ENCODE measurements at places on chromosomes 1 and 21.

DNA sequence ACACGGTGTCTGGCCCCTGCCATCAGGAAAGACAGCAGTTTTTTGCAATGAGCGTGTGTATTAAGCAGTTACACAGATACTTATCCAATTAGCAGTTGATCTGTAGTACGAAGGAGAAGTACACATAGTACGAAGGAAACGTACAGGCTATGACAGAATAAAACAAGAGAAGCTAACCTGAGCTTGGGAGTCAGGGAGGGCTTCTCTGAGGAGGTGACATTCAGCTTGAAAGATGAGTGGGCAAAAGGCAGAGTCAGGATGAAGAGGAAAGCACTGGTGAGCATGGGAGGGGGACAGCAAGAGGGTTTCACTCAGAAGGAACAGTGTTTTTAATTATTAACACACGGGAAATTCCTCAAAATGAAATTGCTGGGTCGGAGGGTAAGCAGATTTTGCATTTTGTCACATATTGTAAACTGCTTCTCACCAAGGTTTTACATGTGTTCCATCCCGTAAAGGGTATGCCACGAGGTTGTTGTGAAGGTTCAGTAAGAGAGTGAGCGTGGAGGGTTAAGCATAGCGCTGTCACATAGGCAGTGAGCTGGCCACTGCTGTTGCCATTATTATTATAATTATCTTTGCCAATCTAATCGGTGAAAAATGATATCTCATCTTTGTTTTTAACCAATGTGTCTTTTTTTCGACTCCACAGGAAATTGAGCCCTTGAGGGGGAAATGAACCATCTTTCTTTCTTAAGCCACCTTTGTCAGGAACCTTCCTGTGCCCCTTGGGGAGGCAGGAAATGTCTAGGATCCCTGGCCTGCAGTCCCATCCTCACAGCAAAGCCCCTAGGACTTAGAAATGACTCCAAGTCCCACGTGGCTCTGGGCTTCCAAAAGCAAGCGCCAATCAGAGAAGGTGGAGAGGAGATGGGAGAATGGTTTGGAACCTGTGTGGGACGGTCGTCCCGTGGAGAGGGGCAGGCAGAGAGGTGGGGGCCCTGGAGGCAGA lies 47.3 kb upstream of the POU3F1 start:
- DNase-seq = no peak

DNA sequence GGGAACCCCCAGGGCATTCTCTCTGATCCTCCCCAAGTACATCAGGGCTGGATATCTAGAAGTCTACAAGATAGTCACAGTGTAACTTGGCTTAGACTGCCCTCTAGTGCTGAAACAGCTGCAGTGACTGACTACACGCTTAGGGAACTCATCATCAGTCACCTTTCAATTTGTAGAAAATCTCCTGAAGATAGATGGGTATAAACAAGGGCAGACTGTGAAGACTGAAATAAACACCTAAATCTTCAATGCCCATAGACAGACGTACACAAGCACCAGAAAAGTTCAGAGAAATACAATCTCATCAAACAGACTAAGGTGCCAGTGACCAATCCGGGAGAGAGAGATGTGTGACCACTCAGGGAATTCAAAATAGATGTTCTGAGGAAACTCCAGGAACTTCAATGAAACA lies 46.6 kb downstream of the PACC1 start:
- DNase-seq = peak; percentile 63

DNA sequence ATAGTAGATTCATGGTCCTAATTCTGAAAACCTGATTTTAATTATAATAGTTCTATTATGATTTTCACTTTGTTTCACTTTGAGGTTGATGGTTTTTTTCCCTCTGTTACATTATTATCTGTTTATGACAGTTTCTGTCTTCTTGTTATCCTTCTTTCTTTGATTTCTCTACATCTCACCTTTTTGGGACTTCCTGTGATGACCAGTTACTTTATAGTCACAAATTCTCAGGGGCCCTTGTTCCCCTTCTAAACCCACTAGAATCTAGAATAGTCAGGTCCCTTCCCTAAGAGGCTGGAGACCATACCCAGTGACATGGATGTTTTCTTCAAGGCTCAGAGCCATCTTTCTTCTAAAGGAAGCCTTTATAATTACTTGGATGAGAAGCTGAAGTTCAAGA lies 238.4 kb downstream of the GPR52 start:
- no peak for DNase-seq

DNA sequence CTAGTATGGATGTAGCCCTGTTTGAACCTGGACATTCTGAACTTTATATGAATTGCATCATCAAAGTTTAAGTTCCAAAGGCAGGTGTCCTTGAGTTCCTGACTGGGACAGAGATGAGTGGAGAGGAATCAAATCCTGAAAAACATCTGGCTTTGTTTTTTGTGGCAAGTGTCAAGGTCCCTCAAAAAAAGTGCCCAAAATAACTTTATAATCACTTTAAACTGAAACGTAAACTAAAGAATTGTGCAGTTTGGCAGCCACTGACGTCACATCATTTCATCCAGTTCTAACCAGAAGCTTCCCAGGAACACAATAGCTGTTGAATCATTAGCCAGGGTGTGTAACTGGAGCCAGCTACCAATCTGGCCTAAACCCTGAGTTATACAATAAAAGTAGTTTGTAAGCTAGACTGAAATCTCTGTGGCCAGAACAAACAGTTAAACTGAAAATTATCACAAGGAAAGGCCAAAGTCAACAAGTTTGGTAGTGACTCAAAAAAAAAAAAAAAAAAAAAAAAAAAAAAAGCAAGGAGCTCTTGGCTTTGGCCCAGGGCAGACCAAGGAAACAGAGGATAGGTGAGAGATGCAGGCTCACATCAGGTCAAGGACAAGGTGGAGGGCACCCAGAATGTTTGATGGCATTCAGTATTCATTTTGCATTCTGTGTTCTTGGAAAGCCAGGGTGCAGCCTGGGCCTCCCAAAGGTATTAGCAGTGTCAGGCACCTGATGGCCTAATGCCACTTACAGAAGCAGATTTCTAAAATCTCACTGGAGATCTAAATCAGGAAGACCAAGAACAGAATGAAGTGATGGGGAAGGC lies 74.3 kb downstream of the TNFSF18 start:
- DNase-seq = no peak

DNA sequence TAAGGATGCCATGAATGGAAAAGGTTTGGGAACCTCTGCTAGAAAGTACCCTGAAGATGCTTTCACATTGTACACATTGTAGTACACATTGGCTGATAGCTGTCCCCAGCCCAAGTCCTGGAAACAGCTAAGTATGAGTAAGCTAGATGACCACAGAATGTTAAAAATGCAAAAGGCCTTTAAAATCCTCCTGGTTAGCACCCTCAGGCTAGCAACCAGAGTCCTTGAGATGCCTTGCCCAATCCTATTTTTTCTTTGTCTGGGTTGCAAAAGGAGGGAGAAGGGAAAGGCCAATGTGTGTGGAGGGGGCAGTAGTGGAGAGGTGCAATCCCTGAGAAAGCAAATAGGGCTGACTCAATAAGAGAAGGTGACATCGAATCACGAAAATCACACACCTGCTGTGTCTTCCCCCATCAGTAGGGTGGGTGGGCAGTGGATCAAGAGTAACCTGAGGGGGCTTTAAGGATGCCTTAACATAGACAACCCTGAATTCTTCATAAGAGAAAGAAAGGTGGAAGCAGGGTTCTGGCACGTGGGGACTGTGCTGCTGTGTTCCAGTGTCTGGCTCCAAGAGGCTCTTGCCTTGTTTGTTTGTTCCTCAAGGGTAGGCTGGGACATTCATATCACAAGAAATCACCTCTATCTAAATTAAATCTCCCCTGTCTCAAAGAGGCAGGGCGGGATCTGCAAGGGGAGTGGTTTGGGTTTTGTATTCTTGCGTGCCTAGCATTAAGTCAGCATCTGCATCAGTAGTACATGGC lies 266.2 kb upstream of the PLXNA2 start:
- no peak for DNase-seq
